ENCODE measurements at places on chromosomes 11 and 22.

DNA sequence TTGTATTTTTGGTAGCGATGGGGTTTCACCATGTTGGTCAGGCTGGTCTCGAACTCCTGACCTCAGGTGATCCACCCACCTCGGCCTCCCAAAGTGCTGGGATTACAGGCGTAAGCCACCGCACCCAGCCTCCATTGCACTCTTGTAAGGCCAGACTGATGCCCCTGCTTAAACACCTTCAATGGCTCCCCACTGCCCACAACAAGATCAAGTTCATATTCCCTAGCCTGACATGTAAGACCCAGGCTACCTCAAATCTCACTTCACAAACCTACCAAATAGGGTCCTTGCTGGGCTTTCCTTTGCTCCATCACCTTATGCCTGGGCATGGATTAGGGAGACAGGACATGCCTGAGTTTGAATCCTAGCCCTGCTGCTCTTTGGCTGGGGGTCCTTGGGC, 13.1 kb downstream of the UQCR10 start:
- no peaks in the 10 kb centered on the region for H3K27me3 ChIP-seq
- H3K4me1 ChIP-seq, result peaks cover 39% of the 10 kb centered on the region
- no peaks in the 10 kb centered on the region for H3K36me3 ChIP-seq

GRCh38 chr11:13224324-13224723, 53.3 kb upstream of the BMAL1 start:
- no peak for DNase-seq
- no peak overlapping the region for H3K4me3 ChIP-seq
- H3K4me1 ChIP-seq, result peaks cover 21% of the 10 kb centered on the region
- no peaks in the 10 kb centered on the region for H3K27me3 ChIP-seq
- H3K27ac ChIP-seq, result no peak overlapping the region

- H3K27me3 ChIP-seq, result peaks cover 3% of the 10 kb centered on the region
- no peaks in the 10 kb centered on the region for H3K36me3 ChIP-seq
- no peak overlapping the region for H3K4me3 ChIP-seq
Measured at GRCh38 chr11:20353829-20354434, 9.6 kb upstream of the HTATIP2 start.

- H3K36me3 ChIP-seq, result no peaks in the 10 kb centered on the region
- H3K4me1 ChIP-seq, result no peaks in the 10 kb centered on the region
- H3K27me3 ChIP-seq, result no peaks in the 10 kb centered on the region
- no peak for DNase-seq
- H3K27ac ChIP-seq, result no peak overlapping the region
Measured at GRCh38 chr22:31045900-31046538, 35.1 kb upstream of the SMTN start.

- H3K4me3 ChIP-seq, result no peak overlapping the region
- H3K27ac ChIP-seq, result no peak overlapping the region
- no peaks in the 10 kb centered on the region for H3K36me3 ChIP-seq
Measured at GRCh38 chr11:64124147-64124546, 41.8 kb downstream of the MACROD1 start.

- H3K27ac ChIP-seq, result no peak overlapping the region
- no peaks in the 10 kb centered on the region for H3K4me1 ChIP-seq
- no peaks in the 10 kb centered on the region for H3K36me3 ChIP-seq
- H3K27me3 ChIP-seq, result no peaks in the 10 kb centered on the region
Measured at GRCh38 chr11:15476371-15476917, 361.7 kb downstream of the INSC start.
